DMS 273 treated with DMSO at 0.1 percent for 48 hours (cell line): ENCODE measurements at places on chromosomes 4 and X.

DNA sequence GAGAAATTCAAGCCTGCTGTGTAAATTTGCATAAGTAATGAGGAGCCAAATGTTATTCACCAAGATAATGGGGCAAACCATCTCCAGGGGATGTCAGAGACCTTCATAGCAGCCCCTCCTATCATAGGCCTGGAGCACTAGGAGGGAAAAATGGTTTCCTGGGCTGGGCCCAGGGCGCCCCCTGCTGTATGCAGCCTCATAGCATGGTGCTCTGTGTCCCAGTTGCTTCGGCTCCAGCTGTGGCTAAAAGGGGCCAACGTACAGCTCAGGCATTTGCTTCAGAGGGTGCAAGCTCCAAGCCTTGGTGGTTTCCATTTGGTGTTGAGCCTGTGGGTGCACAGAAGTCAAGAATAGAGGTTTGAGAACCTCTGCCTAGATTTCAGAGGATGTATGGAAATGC, 859.3 kb downstream of the RPA4 start:
- no peak for DNase-seq

- no peak for DNase-seq
Observed at GRCh38 chrX:132046533-132046932, 23.4 kb downstream of the STK26 start.

DNA sequence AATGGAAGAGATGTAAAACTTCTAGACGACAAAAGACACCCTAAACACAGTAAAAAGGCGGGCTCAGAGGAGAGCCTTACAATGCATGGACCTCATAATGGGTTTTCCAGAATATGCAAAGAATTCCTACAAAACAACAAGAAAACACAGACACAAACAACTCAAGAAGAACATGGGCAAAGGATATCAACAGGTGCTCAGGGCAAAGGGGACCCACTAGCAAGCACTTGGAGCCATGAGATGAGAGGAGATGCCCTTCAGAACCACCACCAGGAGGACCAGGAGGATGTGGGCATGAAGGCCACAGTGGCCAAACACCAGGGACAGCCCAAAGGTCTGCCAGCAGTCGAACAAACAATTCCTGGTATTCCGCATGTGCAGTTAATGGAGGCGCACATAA, 17.2 kb downstream of the PDZD4 start:
- DNase-seq: no peak

- no peak for DNase-seq
Observed at GRCh38 chr4:151811403-151811802, 50.6 kb upstream of the GATB start.

DNA sequence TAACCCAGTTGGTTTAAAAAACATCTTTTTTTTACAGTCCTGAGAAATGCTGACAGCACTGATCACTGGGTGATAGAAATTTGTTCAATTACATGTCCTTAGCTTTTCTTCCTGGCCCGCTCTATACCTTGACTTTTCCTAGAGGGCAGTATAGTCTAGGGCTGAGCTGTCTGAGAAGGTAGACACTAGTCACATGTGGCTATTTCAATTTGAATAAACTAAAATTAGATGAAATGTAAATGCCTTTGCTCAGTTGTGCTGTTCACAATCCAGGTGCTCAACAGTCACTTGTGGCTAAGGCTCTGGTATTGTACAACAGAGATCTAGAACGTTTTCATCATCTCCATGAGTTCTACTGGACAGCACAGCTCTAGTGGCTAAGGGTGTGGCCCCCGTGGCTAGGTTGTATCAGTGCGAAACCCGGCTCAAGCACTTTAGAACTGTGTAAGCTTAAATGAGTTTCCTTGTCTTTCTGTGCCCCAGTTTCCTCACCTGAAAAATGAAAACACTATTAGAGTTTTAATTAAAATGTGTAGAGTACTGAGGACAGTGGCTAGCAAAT, 111.6 kb upstream of the WDR17 start:
- no peak for DNase-seq

DNA sequence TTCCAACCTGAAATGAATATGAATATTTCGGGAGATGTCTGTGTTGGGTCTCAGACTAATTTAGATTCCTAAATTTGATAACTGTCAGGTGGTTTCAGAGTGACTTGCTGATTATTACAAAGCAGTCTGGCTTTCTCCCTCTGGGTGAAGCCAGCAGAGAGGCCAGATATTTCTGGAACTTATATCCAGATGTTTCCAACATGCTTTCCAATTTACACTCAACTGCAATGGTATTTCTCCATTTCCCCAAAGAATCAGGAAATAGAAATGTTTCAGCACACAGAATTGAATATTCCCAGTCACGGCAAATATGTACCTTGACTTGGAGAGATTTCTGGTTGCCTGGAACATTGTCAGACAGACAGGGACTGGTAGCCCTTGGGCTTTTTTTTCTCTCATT, 48.5 kb upstream of the EGFL6 start:
- no peak for DNase-seq

GRCh38 chrX:96002431-96002830, 682.2 kb upstream of the DIAPH2 start:
- DNase-seq: no peak

DNA sequence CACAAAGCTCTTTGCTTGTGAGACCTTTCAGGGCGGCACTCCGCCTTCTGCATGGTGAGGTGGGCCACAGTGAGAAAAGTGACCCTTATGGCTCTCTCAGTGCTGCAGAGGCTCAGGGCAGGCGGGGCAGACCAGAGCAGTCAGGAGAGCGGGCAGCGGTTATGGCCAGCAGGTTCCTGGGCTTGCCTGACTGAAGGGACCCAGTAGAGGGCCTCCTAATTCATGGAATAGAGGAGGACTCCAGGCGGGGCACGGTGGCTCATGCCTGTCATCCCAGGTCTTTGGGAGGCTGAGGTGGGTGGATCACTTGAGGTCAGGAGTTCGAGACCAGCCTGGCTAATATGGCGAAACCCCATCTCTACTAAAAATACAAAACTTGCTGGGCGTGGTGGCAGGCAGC, 91.4 kb downstream of the CLNK start:
- DNase-seq: no peak

DNA sequence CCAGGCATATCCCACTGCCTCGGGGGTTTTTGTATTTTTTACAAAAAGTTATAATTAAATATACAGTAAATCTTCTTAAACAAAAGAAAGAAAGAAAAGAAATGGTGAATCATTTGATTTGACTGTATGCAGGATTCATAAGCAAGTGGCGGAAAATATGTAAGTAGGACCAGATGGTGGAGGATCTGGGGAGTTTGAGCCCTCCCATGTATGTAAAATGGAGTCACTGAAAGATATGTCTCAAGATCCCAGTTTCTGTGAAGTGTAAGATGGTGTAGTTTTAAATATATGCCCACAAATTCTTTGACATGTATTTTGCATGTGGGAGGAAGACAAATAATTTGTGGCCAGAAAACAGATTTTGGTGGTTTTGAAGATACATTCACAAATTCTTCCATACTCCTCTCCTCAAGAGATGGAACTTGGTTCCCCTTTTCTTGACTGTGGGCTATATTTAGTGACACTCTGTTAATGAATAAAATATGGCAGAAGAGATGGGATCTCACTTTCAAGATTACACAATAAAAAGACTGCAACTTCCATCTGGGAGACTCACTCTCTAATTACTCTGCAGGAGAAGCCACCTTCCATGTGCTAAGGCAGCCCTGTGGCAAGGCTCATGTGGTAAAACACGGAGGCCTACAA, 133.6 kb upstream of the S100G start:
- DNase-seq: no peak

GRCh38 chr4:81466841-81467671, 4.7 kb downstream of the RASGEF1B start:
- peak; percentile 7 for DNase-seq

DNA sequence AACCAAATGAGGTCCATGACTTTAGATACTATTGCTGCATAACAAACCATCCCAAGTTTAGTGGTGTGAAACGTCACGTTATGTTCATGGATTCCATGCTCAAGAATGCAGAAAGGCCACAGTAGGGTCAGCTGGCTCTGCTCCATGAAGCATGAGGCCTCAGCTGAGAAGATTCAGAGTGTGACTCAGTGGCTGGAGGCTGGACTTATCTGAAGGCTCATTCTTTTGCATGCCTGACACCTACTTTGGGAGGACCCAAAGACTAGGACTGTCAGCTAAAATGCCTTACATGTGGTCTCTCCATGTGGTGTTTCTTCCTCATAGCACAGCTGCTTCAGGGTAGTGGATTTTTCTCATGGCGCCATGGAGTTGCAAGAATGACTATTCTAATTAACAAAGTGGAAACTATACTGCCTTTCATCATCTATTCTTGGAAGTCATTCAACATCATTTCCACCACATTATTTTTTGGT, 11.5 kb upstream of the CCDC149 start:
- no peak for DNase-seq

DNA sequence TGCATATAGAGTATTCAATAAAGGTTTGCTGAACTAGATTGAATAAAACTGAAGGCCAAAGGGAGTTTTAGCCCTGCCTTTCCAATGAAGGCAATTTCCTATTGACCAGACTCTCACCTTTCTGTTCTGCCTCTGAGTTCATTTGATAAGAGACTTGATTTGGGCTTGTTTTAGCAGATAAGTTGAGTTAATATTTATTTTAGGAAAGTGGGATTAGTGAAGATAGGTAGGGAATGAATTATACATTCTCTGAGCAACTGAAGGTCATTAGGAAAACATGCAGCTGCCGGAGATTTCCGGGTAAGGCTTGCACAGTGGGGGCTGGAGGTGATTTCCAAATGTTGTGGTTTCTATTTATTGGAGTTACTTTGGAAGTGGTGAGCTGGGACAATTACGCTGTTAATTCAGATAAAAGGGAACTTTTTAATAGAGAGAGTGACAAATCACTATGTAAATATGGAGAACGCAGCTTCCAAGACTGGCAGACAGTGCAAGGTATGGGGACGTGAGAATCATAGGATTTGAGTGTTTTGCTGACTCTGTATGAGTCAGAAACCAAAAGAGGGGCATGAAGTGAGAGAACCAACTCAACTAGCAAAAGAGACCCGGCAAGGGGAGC, 553.6 kb upstream of the BOD1L1 start:
- DNase-seq: no peak

DNA sequence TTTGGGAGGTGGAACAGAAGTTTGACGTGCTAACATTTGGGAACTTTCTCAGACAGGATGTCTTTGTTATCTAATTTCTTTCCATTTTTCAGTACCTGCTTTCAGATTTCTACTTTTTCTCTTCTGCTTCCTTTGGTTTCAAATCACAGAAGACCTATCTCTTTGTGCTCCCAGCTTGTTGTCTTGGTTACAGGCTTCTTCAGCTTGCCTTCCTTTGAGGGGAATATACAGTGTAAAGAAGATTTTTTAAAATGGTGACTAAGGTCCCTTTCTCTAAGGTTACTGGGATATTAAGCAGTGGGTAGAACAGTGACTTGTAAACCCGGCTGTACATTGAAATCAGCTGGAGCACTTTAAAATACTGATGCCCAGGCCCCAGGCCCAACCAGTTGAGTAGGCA, 48.0 kb downstream of the TMEM164 start:
- DNase-seq: no peak

GRCh38 chr4:141652161-141652778, 15.9 kb downstream of the IL15 start:
- DNase-seq: no peak

- no peak for DNase-seq
Observed at GRCh38 chr4:155582971-155583437, 83.6 kb upstream of the GUCY1A1 start.

DNA sequence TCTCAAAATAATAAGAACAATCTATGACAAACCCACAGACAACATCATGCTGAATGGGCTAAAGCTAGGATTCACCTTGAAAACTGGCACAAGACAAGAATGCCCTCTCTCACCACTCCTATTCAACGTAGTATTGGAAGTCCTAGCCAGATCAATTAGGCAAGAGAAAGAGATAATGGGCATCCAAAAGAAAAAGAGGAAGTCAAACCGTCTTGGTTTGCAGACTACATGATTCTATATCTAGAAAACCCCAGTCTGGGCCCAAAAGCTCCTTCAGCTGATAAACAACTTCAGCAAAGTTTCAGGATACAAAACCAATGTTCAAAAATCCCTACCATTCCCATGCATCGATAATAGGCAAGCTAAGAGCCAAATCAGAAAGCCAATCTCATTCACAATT, 59.0 kb downstream of the CHM start:
- DNase-seq: no peak

GRCh38 chr4:40309250-40309774, 25.8 kb upstream of the CHRNA9 start:
- no peak for DNase-seq

DNA sequence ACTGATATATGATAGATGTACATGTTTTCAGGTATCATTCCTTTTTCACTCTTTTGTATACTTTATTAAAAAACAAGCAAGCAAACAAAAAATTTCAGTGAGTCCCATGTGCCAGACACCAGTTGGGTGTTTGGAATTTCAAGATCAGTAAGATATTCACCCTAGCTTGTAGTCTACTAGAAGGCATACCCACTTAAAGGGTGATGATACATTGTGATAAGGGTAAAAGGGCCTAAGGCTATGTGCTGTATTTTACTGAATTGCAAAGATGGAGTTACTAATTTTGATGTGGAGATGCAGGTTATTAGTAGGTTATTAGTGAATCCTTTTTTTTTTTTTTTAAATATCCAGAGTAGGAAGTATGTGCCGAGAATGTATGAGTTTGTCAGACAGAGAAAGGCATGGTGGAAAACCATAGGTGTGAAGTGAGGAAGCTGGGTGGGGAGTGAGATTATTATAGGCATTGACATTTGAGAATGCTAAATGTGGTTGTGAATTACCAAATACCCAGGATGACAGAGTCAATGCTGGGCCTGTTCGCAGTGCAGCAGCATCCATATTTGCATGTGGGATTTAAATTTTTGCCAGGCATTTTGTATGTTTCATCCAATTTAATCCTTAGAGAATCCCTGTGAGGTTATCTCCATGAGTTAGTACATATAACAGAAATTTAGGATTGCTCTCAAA, 10.1 kb downstream of the STIM2 start:
- DNase-seq: no peak

- no peak for DNase-seq
Observed at GRCh38 chr4:152098365-152099060, 337.7 kb upstream of the GATB start.

DNA sequence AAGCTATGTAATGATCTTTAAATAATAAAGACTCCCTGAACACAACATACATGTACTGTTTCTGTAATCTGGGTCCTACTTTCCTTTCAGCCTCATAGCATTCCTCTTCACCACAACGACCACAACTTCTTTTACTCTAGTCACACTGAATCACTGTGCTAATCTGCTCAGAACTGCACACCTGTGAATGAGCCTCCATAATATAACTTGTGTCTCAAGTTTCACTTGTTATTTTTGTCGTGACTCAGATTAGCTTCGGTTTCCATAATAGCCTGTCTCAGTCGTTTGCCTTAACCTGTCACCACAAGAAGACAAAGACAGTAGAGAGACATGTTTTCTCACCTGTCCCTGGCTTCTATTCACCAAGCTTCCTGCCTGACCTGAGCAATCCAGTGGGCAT, 61.8 kb downstream of the MAGED1 start:
- no peak for DNase-seq

- no peak for DNase-seq
Observed at GRCh38 chr4:169159624-169160171, 111.1 kb downstream of the SH3RF1 start.
